ENCODE measurements at places on chromosomes 12 and 14. TPM values are rescaled to one million over a fixed set of nuclear protein-coding genes. Genes with fewer than 3 reads are reported as not detected.

The EIF4B gene
- 713 TPM for total RNA-seq

GRCh38 chr14:58428118-58428683 is 682 bp downstream of the KIAA0586 start:
- no peaks in the 10 kb centered on the region for H3K4me1 ChIP-seq
- H3K27ac ChIP-seq, result no peak overlapping the region
- H3K4me3 ChIP-seq, result peak overlapping the region; percentile 94
- no peaks in the 10 kb centered on the region for H3K27me3 ChIP-seq
- DNase-seq, result no peak
- peaks cover 9% of the 10 kb centered on the region for H3K36me3 ChIP-seq

- H3K27me3 ChIP-seq, result no peaks in the 10 kb centered on the region
- no peak overlapping the region for H3K27ac ChIP-seq
- H3K4me3 ChIP-seq, result peak overlapping the region; percentile 52
Observed at GRCh38 chr12:76080729-76081415, 3.6 kb downstream of the NAP1L1 start.

DNA sequence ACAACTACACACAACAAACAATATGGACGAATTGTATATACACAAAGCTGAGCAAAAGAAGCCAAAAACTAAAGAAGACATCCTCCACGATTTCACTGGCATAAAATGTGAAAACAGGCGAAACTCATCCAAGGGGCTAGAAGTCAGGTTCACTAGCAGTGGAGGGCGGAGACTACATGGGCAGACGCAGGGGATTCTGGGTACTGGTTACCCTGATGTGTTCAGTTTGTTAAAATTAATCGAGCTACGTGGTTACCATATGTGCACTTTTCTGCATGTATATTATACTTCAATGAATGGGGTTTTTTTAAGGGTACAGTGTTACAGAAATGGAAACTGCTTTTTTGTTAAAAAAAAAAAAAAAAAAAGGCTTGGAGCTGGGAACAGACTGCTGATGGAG is 12.3 kb downstream of the KDM2B start:
- no peak overlapping the region for H3K4me3 ChIP-seq
- no peak for DNase-seq
- no peaks in the 10 kb centered on the region for H3K27me3 ChIP-seq
- H3K4me1 ChIP-seq, result no peaks in the 10 kb centered on the region
- H3K27ac ChIP-seq, result no peak overlapping the region
- peaks cover 77% of the 10 kb centered on the region for H3K36me3 ChIP-seq

GRCh38 chr12:124968656-124969055 is 20.3 kb downstream of the DHX37 start:
- H3K36me3 ChIP-seq, result peaks cover 22% of the 10 kb centered on the region
- no peak for DNase-seq
- no peaks in the 10 kb centered on the region for H3K27me3 ChIP-seq
- no peaks in the 10 kb centered on the region for H3K4me1 ChIP-seq
- no peak overlapping the region for H3K4me3 ChIP-seq

- no peak overlapping the region for H3K4me3 ChIP-seq
- no peaks in the 10 kb centered on the region for H3K4me1 ChIP-seq
- H3K27me3 ChIP-seq, result no peaks in the 10 kb centered on the region
- no peaks in the 10 kb centered on the region for H3K36me3 ChIP-seq
- H3K27ac ChIP-seq, result no peak overlapping the region
Observed at GRCh38 chr12:7837366-7837765, 35.3 kb downstream of the SLC2A14 start.

DNA sequence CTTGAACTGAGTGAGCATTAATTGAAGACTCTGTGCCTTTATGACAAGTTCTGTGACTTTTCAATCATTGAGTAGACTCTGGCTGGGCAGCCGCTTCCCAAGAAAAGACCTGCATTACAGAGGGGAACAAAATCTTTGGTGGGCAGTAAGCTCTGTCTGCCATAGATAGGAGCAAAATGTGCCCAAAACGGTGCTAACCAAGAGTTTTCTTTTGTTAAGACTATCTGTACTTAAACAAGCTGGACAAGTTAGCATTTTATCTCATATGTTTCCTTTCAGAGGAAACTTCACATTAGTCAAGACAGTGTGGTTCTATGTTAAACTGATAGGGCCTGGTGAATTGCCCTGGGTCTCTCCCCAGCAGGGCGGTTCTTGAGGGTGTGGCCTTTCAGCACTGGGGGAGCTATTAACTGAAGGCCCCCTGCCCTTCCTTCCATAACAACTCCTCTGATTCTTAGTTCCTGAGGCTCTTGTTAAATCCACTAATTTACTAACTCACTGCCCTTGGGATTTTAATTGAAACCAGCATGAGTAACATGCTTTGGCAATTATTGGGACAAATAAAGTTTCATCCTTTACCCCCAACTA is 219.6 kb downstream of the KTN1 start:
- no peak overlapping the region for H3K27ac ChIP-seq
- peaks cover 19% of the 10 kb centered on the region for H3K4me1 ChIP-seq
- H3K36me3 ChIP-seq, result peaks cover 8% of the 10 kb centered on the region
- H3K4me3 ChIP-seq, result no peak overlapping the region
- DNase-seq, result no peak
